Nucleus accumbens (tissue), 56 donors: ENCODE measurements at places on chromosomes 5 and 9.

DNA sequence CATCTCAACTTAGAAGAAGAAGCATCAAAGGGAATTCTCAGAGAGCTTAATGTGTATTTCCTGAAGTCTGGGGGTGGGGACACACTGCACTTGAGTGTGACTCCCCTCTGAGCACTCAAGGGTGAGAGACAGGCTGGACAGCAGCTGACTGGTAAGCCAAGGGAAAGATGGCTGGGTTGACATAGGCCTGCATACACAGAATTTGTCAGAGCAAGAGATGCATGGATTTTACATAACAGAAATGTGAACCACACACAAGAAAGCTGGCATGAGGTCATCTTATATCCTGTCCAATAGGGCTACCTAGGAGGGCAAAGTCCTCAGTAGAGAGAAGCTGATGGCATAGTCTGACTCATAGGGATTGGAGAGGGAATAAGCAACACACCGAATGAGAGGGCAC lies 114.3 kb upstream of the EPB41L4A start:
- DNase-seq: no peak

DNA sequence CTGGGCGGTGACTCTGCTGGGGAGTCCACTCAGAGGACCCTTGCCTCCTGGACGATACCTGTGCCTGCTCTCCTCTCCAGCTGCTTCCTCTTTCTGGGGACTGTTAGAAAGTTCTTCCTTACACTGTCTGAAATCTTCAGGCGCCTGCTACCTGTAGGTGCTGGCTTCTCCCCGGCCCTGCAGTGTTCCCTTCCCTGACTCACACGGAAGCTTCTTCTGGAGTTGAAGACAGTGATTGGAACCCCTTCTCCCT lies 562 bp downstream of the GSN start:
- no peak for DNase-seq

DNA sequence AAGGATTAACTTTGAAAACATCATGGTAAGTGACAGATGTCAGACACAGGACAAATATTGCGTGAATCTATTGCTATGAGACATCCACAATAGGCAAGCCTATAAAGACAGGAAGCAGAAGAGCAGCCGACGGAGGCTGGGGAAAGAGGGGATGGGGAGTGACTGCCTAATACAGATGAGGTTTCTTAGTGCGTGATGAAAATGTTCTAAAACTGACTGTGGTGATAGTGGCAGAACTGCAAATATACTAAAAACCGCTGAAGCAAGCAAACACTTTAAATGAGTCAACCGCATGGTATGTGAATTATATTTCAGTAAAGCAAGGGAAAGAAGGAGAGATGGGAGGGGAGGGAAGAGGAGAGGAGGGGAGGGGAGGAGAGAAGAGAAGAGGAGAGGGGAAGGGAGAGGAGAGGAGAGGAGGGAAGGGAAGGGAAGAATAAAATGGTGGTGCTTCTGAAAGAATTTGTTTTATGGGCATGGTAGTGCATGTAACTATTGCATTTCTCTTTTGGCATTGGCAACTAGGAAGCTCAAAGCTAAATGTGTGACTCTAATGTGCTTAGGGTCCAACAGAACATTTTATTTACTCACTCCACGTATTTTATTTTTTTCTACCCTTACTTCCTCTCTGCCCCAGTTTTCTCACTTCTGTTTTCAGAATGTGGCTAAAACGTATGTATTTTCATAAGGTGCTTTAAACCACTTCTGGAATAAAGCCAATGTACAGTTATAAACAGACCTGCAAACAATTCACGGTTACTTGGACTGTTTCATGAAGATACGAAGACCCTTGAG lies 21.3 kb downstream of the AKNA start:
- DNase-seq: no peak

- no peak for DNase-seq
Measured at GRCh38 chr5:159319363-159319762, 10.9 kb downstream of the IL12B start.

DNA sequence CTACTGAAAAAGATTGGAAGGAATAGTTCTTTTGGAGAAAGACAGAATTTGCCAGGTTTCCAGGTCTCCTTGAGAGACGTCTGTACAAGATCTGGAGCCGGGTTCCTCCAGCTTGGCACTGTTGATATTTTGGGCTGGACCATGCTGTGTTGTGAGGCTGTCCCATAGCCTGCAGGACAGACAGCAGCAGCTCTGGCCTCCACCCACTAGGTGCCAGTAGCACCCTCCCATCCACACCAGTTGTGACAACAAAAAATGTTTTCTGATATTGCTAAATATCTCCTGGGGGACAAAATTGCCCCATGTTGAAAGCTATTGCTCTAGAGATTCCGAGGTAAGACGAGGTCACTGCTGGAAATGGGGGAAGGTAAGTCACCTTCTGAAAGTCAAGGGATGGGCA lies 287.7 kb upstream of the DAP start:
- no peak for DNase-seq

DNA sequence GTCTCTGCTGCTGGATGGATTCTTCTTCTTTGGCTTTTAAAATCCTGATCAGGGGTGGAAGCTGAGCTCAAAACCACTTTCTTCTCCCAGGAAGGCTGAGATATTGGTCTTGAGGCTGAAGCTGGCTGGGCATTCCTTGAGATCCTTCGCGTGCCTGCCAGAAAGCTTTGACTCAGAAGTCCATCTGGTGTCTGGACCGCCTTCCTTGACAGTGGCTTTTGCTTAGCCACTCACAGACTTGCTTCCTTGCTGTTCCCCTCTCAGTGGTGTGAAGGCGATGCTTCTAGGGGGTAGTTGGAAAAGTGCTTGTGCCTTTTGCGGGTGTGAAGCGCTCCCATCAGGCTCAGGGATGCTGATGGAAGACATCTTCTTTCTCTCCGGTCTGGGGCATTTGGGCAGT lies 45.9 kb downstream of the RGS3 start:
- no peak for DNase-seq

DNA sequence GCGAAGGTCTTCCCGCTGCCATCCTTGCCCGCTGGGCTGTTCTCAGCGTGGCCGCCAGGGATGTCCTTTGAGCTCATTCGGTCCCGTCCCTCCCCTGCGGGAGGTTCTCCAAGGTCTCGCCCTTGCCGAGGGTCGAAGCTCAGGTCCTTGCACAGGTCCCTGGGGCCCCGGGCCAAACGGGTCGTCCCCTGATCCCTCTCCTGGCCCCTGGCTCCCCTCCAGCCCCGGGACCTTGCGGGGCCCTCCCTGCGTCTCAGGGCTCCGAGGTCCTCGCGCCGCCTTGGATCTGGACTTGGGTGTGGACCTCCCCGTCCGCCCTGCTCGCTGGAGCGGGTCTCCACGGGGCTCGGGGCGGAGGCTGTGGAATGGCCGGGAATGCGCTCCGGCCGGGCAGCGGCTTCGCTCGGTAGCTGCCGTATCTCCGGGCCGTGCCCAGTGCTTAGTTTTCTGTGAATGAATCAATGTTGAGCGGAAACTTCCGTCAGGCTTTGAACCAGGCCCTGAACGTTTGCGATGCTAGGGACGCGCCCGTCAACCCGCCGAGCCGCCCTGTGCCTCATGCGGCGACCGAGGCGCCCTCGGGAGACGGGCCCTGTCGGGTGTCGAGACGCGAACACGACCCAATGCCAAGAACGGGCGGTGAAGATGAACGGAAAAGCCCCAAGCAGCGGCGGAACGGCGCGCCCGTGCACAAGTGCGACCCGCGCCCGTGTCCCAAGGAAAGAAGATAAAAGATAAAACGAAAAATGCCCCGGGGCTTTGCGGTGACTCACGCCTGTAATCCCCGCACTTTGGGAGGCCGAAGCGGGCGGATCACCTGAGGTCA lies 780 bp downstream of the RNU6ATAC start:
- no peak for DNase-seq

DNA sequence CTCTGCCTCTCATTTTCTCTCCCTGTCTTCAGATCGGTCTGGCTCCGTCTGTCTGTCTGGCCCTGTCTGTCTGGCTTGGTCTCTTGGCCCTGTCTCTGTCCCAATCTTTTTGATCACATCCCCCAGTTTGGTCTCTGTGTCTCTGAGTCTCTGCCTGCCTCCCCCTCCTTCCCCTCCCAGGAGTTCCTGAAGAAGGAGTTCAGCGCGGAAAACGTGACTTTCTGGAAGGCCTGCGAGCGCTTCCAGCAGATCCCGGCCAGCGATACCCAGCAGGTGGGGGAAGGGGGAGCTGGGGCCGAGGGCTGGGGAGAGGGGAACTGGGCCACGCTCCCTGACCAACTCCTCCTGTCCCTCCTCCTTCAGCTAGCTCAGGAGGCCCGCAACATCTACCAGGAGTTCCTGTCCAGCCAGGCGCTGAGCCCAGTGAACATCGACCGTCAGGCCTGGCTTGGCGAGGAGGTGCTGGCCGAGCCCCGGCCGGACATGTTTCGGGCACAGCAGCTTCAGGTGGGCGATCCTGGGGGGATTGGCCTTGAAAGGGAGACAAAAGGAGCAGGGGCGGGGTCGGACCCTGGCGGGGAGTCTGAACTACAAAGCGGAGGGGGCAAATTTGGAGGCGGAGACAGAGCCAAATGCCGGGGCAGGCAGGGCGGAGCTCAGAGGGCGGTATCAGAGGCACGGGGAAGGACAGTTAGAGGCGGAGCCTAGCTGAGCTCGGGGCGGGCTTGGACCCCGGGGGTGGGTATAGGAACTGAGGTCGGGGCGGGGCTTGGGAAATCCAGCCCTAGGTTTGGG lies 9.0 kb downstream of the RGS14 start:
- DNase-seq: no peak

- DNase-seq: no peak
Measured at GRCh38 chr5:103092676-103093075, 27.3 kb downstream of the GIN1 start.

DNA sequence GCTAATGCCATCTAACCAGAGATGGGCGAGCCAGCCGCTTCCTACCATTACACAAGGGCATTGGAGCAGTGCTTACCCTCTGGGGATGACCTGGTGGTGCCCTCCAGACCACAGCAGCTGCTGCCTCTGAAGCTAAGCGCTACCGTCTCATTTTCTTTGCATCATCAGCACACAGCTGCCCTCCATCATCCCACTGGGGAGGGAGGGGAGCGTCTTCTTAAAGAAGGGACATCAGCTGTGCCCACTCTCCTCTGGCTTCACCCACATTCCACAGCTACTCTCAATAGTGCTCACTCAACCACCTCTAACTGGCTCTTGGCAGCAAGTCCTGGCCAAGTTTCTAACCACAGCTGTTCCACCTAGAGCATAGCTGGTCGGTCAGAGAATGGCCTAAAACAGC lies 503.4 kb downstream of the NFIB start:
- DNase-seq: no peak

DNA sequence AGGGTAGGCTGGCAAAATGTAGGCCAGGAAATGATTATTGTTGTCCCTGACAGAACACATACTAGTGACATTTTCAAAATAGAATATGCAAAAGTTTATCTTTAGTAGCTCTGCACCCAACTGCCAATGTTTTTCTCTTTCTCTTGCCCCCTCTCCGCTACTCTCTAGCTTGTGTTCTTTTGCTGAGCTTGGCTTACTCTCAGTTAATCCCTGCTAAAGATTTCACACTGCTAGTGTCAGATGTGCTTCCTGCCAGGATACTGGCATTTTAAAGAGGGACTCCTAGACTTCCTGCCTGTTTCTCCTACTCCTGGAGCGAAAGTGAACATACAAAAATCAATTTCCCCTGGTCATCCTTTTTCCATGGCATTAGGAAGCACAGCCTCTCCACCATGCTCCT lies 260.5 kb downstream of the ARRDC3 start:
- DNase-seq: no peak

- DNase-seq: no peak
Measured at GRCh38 chr5:40578501-40579451, 100.9 kb upstream of the PTGER4 start.

- no peak for DNase-seq
Measured at GRCh38 chr5:18544421-18544820, 910.2 kb downstream of the TAF11L14 start.

- DNase-seq: no peak
Measured at GRCh38 chr5:139392678-139393496, 2.0 kb downstream of the PROB1 start.

GRCh38 chr9:32289756-32290155 lies 94.7 kb upstream of the ACO1 start:
- DNase-seq: no peak

DNA sequence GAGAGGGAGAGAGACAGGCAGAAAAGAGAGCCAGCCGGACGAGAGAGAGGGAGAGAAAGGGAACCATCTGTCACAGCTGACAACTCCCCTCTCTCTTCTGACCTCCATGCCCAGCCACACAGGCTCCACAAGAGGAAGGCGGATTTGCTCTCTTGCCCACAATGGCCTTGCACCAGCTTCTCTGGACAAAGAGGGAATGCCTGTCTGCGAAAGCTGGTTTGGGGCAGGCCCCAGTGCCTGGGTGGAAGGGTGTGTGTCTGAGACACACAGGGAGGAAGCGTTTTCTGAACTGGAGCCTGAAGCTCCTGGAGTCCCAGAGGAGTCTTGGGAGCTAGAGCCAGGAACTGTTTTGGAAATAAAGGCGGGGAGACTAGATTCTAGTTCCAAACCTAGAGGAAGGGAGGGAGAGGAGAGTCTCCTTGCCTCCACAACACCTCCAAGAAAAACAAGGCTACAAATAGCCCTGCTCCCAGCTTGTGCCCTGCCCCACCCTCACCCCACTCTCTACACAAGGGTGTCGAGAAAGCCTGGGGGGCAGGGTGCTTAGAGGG lies 12.5 kb downstream of the C1QTNF2 start:
- no peak for DNase-seq

GRCh38 chr9:89978185-89978584 lies 373.4 kb downstream of the GADD45G start:
- no peak for DNase-seq

DNA sequence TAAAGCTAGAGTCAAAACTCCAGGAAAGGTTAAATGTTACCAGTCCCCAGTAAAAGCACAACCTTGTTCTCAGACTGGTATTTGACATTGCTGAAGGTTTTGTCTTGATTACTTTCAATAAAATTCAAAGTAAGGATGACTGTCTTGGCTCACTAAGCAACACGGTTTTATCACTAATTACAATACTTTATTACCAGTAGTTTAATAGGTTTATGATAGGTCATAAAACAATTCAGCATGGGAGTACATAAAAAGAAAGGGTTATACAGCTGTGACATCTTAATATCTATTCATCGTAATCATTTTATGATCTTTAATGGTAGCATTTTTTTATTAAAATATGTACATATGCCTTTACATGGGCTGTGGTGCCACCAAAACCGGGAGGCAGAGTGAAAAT lies 370.7 kb upstream of the IRX2 start:
- no peak for DNase-seq

DNA sequence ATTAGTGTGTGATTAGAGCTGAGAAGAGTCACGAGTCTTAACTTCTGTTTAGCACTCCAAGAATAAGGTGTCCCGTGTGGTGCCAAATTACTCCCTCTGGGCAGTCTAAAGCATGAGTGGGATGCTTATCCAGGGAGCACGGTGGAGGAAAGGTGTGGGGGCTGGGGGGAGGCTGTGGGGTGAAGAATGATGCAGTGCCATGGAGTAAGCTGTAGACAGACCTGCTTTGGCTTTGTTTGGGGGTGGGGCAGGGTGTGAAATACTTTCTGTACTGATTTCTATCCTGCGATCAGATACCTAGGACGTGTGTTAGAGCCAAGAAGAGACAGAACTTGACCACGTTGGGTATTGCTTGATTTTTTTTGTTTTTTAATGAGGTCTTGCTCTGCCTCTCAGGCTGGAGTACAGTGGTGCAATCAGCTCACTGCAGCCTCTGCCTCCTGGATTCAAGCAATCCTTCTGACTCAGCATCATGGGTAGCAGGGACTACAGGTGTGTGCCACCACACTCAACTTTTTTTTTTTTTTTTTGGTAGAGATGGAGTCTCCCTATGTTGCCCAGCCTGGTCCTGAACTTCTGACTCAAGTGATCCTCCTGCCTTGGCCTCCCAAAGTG lies 232.8 kb downstream of the MAN2A1 start:
- DNase-seq: no peak

- DNase-seq: no peak
Measured at GRCh38 chr5:130112246-130112645, 208.0 kb downstream of the CHSY3 start.

- no peak for DNase-seq
Measured at GRCh38 chr5:153960269-153961215, 78.2 kb downstream of the FAM114A2 start.
